CD4-positive, CD25-positive, alpha-beta regulatory T cell (primary cell): ENCODE measurements at places on chromosomes 11 and 22. TPM values are rescaled to one million over a fixed set of nuclear protein-coding genes. Genes with fewer than 3 reads are reported as not detected.

AP5B1 gene
- 16.8 TPM for total RNA-seq

VWCE gene
- total RNA-seq: 0.94 TPM

LRRC4C gene
- not detected for total RNA-seq

DNA sequence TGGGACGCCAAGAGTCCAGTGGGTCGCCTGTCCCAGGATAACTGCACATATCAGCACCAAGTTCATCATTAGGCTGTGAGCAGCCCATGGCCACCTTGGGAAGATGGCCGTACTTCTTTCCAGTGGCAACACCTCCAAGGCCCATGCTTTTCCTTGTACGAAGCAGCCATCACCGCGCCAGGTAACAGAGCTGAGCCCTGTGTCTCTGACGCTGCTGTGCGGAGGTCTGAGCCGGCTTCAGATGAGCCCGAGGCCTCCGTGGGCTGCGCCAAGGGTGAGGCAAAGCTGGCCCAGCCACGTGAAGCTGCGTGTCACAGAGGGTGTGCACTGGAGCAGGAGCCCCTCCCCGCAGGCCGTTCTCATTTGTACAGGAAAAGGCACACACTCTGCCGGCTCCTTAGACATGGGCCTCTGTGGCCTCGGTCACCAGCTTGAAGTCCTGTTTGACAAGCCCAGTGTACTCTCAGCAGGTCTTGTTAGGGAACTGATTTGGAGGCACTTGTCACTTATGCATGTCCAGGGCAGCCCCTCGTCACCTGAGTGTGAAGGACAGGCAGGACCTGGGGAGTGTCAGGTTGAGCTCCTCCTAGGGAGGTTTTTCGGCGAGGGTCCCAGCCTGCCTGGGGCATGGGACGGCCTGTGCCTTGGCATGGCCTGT, 401.5 kb downstream of the TBC1D22A start:
- no peak for DNase-seq
- peaks cover 7% of the 10 kb centered on the region for H3K36me3 ChIP-seq
- no peaks in the 10 kb centered on the region for H3K27me3 ChIP-seq
- no peak overlapping the region for H3K4me3 ChIP-seq
- H3K4me1 ChIP-seq: no peaks in the 10 kb centered on the region

- H3K27me3 ChIP-seq: no peaks in the 10 kb centered on the region
- H3K4me1 ChIP-seq: no peaks in the 10 kb centered on the region
- no peaks in the 10 kb centered on the region for H3K36me3 ChIP-seq
- H3K27ac ChIP-seq: no peak overlapping the region
- no peak for DNase-seq
These were observed 174.8 kb downstream of the SPON1 start for GRCh38 chr11:14137284-14137683.

DNA sequence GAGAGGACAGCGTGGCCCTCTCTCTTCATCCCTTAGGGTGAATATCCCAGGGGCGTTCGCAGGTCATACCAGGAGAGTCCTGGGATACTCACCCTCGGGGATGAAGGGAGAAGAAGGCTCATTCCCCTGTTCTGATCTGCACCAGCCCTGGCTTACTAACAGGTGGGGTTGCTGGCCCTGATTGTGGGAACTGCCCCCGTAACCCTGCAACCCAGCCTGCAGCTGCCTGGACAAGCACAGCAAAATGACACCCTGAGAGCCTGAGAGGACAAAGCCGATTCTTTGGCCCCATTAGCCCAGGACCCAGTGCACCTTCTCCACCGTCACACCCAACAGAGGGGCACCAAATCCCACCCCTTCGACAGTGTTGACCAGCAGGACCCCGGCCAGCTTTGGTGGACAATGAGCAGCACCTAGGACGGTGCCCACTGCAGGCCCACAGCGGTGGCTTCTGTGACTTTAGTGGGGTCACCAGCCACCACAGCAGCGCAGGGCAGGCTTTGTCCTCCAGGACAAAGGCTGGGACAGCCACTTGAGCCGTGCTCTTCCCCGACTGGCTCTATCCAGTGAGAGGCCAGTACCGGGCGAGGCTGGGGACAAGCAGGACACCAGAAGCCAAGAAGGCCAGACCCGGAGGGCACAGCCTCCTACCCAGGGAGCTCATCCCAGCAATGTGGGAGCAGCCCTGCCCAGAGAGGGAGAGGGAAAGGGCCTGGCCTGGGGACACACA, 98.5 kb upstream of the RTL6 start:
- no peaks in the 10 kb centered on the region for H3K36me3 ChIP-seq
- no peak overlapping the region for H3K27ac ChIP-seq
- no peaks in the 10 kb centered on the region for H3K27me3 ChIP-seq
- no peaks in the 10 kb centered on the region for H3K4me1 ChIP-seq

DNA sequence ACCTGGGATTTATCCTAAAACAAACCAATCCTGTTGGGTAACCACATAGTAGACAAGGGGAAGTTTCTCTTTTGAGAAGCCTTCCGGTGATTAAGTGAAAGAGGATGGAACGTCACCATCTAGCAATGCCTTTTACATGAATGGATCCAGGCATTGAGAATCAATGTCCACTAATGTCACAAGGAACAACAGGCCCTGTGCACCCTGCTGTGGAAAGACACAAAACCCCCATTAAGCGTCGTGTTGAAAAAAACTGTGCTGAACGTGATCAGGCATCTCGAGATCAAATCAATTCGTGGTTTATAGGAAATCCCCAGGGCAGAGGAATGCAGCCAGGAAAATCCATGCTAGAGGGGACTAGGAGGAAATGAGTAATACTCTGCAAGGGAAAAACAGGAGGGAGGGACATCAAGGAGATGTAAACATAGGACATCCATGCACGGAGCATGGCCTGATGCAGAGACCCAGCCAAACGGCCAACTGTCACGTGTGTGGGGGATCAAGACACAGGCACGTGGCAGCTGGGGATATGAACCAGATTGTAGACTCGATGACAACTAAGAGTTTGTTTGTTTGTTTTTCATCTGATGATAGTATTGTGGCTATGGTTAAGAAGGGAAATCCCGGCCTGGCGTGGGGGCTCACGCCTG, 38.6 kb upstream of the CARS1 start:
- DNase-seq: no peak
- peaks cover 6% of the 10 kb centered on the region for H3K4me1 ChIP-seq
- no peaks in the 10 kb centered on the region for H3K27me3 ChIP-seq
- no peak overlapping the region for H3K27ac ChIP-seq

DNA sequence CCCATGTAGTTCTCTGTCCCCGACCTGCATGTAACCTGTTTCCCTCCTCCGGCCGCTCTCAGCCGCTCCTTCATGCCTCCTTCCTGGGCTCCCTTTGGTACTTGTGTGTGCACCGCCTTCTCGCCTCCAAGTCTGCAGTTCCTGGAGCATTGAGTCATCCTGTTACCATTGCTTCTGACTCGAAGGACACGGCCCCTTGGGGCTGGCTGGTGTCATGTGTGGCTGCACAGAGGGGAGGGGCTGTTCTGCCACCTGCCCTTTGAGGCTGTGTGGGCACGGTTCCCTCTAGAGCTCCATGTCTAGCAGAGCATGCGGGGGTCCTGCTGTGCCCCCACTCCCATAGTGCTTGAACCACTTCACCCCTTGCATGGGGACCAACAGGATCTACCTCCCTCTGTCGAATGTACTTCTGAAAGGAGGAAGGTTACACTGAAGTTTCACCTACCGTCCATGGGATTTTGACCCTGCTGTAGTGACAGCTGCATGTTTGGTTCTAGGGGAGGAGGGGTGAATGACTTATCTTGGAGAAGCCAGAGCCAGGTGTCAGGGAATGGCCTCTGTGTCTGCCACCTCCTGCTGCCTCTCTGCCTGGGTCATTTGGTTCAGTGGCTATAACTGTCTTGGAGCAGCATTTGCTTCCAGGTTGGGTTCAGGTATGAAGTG, 39.6 kb downstream of the BCR start:
- peaks cover 71% of the 10 kb centered on the region for H3K4me1 ChIP-seq
- no peaks in the 10 kb centered on the region for H3K36me3 ChIP-seq
- peak overlapping the region; percentile 56 for H3K27ac ChIP-seq
- DNase-seq: no peak
- peak overlapping the region; percentile 32 for H3K4me3 ChIP-seq

- no peak overlapping the region for H3K27ac ChIP-seq
- no peaks in the 10 kb centered on the region for H3K36me3 ChIP-seq
- H3K4me1 ChIP-seq: no peaks in the 10 kb centered on the region
- no peak overlapping the region for H3K4me3 ChIP-seq
These were observed 6.6 kb upstream of the TRIM29 start for GRCh38 chr11:120144501-120144900.

DNA sequence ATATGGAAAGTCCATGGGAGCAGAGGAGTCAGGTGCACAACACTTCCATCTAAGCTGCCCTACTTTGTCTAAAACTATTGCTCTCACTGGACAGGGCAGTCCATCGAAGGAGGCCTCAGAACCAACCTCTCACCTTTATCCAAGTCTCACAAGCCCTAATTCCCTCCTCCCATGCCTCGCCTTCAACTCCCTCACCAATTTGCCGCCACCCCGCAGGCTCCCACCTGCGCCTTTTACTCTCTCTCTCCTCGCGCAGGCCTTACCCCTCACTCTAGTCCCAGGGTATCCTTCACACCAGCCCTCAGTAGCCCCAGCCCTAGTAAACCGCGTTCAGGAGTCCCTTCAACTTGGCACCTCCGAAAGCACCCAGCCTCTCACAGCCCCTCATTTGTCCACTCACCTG, 451 bp downstream of the FHIP1B start:
- no peaks in the 10 kb centered on the region for H3K36me3 ChIP-seq
- peaks cover 21% of the 10 kb centered on the region for H3K4me1 ChIP-seq
- peak overlapping the region; percentile 76 for H3K27ac ChIP-seq
- peaks cover 3% of the 10 kb centered on the region for H3K27me3 ChIP-seq
- H3K4me3 ChIP-seq: peak overlapping the region; percentile 91

- DNase-seq: no peak
- peaks cover 6% of the 10 kb centered on the region for H3K4me1 ChIP-seq
- H3K27ac ChIP-seq: no peak overlapping the region
- H3K27me3 ChIP-seq: peaks cover 2% of the 10 kb centered on the region
- no peaks in the 10 kb centered on the region for H3K36me3 ChIP-seq
- no peak overlapping the region for H3K4me3 ChIP-seq
These were observed 71.4 kb upstream of the LINC01488 start for GRCh38 chr11:69409812-69410645.

DNA sequence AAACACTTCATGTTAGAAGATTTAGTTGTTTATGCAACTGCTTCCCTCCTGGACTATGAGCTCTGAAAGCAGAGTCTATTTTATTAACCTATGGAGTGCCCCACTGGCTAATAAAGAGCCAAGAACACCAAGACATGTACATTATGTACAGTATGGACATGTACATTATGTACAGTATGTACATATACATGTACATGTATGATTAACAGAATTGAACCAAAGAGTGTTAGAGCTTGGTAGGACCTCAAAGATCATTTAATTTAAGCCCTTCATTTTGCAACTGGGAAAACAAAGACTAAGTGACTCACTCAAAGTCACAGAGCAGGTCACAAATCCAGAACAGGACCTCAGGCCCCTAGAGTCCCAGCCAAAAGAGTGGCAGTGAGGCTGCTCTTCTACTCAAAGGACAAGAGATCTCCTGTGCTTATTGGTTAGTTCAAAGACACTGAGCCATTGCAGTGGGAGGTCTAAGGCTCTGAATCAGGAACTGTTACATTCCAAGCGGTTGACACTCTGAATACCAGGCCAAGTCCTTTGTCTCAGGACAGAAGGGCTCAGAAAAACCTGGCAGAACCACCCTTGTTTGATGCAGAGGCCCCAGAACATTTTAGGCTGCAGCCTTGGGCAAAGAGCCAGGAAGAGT, 103.8 kb downstream of the FAM168A start:
- no peak overlapping the region for H3K4me3 ChIP-seq
- DNase-seq: no peak

GRCh38 chr11:34707462-34707840, 86.6 kb downstream of the EHF start:
- H3K36me3 ChIP-seq: no peaks in the 10 kb centered on the region
- DNase-seq: no peak
- no peaks in the 10 kb centered on the region for H3K27me3 ChIP-seq
- no peaks in the 10 kb centered on the region for H3K4me1 ChIP-seq
- H3K27ac ChIP-seq: no peak overlapping the region

DNA sequence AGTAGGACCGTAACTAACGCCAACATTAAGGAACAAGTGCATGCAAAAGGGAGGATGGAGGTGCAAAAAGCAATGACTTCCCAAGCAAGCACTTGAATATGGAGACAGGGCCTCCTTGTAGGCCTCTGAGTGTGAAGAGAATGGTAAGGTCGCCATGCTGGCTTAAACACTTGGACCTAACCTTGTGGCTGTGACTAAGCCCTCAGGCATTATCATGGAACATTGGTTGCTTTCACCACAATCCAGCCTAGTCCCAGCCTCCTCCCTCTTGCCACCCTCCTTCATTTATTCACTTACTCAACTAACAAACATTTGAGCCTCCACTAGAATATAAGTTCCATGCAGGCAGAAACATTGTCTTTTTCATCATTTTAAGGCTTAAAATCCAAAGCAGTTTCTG, 11.9 kb upstream of the SYTL2 start:
- no peak overlapping the region for H3K4me3 ChIP-seq
- H3K4me1 ChIP-seq: peaks cover 31% of the 10 kb centered on the region
- DNase-seq: no peak
- H3K27me3 ChIP-seq: no peaks in the 10 kb centered on the region
- H3K36me3 ChIP-seq: no peaks in the 10 kb centered on the region

DNA sequence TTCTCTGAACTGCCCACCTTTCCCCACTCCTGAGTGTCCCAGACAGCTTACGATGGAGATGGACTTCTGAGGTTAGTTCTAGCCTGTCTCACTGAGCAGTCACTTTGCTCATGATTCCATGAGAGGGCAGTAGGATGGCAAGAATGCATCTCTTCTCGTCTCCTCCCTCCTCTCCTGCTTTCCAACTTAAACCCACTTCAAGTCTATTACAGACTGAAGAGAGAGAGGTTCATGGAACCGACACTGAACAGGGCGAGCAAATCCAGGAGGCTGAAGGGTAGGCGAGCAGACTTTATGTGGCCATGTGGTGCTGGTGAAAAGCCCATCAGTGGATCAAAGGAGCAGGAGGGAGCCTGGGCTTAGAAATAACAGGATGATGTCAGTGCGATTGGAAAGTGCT, 38.6 kb downstream of the CEP164 start:
- H3K4me1 ChIP-seq: no peaks in the 10 kb centered on the region
- H3K4me3 ChIP-seq: no peak overlapping the region
- no peaks in the 10 kb centered on the region for H3K27me3 ChIP-seq
- no peak for DNase-seq
- peaks cover 57% of the 10 kb centered on the region for H3K36me3 ChIP-seq

- H3K27ac ChIP-seq: no peak overlapping the region
- DNase-seq: no peak
- H3K4me3 ChIP-seq: no peak overlapping the region
- H3K4me1 ChIP-seq: no peaks in the 10 kb centered on the region
- H3K36me3 ChIP-seq: no peaks in the 10 kb centered on the region
- peaks cover 8% of the 10 kb centered on the region for H3K27me3 ChIP-seq
These were observed 32.7 kb downstream of the ASCL2 start for GRCh38 chr11:2237457-2238238.

DNA sequence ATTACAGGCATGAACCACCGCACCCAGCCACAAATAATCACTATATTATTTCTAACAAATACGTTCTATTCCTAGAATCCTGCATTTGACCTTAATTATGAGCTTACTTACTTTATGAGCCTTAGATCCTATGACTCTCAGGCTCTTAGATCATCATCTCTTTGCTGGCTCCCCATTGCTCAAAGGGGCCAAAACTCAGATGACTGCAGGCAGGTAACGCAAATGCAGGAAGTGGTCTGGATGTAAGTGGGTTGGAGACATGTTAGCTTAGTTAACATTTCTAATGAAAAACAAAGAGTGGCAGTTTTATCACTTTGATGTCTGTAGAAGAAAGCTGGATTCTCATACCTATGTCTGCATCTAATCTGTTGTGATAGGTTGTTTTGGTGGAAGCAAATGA, 23.4 kb downstream of the CCDC81 start:
- no peak overlapping the region for H3K4me3 ChIP-seq
- no peaks in the 10 kb centered on the region for H3K27me3 ChIP-seq
- H3K27ac ChIP-seq: no peak overlapping the region
- no peaks in the 10 kb centered on the region for H3K4me1 ChIP-seq
